NCI-H187 (cell line): ENCODE measurements at places on chromosomes 12 and 14.

- no peak for DNase-seq
Measured at GRCh38 chr12:46457958-46458357, 85.4 kb upstream of the SLC38A2 start.

GRCh38 chr14:61836184-61836583 is 74.0 kb downstream of the SNAPC1 start:
- no peak for DNase-seq

GRCh38 chr14:103220134-103220981 is 97.1 kb downstream of the TNFAIP2 start:
- no peak for DNase-seq

GRCh38 chr14:63855281-63855680 is 2.5 kb downstream of the SYNE2 start:
- no peak for DNase-seq

- peak; percentile 49 for DNase-seq
Measured at GRCh38 chr14:76961631-76962302, 66.7 kb downstream of the IRF2BPL start.

- no peak for DNase-seq
Measured at GRCh38 chr12:80086025-80086424, 13.3 kb upstream of the OTOGL start.

DNA sequence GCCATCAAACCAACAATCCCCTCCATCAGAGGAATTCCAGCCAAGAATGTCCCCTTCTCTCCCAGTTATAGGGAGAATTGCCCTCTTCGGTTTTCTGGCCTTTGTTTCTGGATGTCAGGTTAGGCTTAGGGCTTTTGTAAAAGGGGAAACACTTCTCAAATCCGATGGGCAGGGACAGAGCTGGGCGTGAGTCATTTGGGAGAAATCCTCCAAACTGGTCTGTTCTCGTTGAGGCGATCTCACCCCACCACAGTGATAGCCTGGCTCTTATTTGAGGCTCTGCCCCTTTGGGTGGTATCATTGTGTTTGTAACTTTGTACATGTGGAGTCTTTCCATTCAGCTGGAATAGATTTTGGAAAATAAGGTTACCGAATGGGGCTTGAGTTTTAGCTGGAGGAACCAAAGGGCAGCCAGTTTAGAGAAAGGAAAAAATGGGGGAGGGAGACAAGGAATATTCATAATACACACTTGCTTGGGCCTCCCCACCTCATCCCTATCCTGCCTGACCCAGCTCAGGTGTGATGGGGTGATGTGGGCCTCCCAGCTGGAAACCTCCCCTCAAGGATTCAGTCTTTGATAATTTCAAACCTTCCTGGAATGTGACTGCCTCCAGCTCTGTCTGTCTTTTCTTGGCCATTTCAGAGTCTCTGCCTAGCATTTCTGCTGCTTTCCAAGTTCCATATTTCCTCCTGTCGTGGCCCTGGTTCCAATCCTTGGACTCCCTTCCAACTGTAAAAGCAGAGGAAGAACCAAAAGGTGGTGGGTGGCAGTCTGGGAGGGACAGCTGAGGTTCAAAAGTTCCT is 7.5 kb downstream of the HOXC4 start:
- no peak for DNase-seq

DNA sequence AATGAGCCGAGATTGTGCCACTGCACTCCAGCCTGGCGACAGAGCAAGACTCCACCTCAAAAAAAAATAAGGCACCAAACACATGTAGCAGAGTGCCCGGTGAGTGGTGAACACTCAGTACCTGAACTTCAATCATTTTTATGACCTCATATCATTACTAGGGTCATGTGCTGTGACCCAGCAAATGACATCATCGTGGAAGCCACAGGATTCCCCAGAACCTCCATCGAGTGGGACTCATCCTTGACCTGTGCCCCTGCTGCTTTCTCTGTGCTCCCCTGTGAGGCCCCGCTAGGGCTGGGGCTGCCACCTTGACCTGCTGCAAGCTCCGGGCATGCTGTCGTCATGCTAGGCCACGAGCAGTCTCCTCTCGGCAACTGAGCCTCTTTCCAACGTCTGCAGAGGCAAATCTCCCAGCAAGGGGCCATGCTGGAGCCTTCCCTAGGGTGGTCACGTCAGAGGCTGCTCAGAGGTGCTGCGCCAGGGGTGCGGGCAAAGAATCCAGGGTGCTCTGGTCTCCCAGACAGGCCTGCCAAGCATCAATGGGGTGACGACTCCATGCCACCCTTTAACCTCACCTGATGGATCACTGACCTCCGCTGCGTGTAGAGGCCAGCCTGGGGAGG is 18.5 kb downstream of the GLTP start:
- no peak for DNase-seq

DNA sequence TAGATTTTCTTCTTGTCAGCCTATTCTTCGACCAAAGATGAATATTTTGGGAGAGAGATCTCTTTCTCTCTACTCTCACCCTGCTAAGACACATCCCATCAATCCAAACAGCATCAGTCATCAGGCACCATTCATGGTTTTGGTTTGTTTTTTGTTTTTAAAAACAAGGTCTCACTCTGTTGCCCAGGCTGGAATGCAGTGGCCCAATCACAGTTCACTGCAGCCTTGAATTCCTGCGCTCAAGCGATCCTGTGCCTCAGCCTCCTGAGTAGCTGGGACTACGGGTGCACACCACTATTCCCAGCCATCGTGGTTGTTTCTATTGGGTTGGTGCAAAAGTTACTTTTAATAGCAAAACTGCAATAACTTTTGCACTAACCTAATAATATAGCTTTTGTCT is 14.4 kb upstream of the ITPR2 start:
- DNase-seq: no peak

DNA sequence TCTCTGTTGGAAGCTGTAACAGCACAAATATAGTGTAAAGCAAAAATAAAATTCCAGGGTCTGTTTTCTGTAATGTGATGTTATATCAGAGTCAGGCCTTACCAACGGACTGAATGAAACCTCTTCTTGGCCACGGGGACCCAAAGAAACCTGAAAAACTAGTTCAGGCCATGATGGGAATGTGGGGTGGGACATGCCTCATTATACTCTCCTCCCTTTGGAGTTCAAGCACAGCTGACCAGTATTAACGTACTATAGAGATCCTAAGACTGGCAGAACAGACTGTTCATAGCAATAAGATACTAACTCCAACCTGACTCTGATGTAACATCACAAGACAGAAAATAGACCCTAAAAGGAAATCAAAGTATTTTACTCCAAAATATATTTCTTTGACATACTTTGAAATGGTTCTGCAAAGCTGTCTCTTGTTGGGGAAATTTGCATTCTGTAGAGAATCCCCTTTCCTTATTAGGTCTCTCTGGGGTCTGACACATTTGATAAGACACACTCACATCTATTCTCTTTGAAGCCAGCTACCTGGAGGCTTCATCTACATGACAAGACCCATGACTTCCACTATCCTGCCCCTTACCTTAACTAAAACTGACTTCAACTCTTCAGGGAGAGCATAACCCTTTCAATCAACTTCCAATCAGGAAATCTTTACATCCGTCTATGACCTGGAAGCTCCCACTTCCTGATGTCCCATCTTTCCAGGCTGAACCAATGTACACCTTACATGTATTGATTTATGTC is 444.6 kb downstream of the SOX5 start:
- no peak for DNase-seq

GRCh38 chr14:102629011-102629444 is 36.6 kb downstream of the RCOR1 start:
- DNase-seq: no peak

DNA sequence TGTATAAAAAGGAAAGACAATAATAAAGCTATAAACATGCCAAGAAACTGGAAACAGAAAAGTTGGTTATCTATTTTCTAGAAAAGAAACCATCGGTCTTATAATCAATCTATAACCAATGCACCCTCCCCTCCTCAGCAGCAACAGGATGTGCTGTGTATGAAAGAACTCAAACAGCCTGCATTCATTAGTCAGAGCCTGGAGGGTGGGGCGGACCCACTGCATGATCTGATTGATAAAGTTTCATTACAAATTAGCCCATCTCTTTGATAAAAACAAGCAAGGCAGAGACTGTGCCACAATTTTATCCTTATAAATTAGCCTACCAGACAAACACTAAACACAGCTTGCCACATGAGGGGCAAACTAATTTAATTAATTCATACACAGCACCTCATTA is 448.1 kb downstream of the BCAT1 start:
- no peak for DNase-seq

DNA sequence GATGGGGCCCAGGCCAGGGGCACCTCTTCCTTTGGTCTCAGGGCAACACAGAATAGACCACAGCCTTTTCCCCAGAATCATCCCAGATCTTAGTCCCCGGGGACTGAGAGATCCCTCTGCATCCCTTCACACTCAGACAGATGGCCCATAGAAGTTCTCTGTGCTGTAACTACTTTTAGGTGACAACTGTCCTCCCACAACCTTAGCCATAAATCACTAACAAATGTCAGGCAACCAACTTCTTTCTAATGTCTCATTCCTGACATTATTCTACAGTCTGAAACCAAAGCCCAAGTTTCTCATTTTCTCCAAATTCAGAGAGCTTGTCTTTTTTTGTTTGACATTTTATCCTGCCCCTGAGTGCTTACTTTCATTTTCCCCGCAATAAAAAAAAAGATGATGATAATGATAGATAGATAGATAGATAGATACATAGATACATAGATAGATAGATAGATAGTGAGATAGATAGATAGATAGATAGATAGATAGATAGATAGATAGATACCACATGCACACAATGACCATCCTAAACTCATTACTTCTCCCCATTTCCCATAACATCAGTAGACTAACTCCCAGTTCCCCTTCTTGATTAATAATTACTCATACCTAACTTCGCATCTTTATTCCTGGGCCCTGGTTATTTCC is 28.6 kb downstream of the DUSP6 start:
- no peak for DNase-seq
